Stimulated activated naive CD8-positive, alpha-beta T cell treated with anti-CD3 and anti-CD28 coated beads, Interleukin-15, Interleukin-2, amounts not matched to agents 100 U/mL and 50 U/mL, for 24 hours (primary cell): ENCODE measurements at places on chromosomes 5 and 9.

GRCh38 chr5:38715696-38716095, 130.1 kb upstream of the OSMR start:
- DNase-seq: no peak

DNA sequence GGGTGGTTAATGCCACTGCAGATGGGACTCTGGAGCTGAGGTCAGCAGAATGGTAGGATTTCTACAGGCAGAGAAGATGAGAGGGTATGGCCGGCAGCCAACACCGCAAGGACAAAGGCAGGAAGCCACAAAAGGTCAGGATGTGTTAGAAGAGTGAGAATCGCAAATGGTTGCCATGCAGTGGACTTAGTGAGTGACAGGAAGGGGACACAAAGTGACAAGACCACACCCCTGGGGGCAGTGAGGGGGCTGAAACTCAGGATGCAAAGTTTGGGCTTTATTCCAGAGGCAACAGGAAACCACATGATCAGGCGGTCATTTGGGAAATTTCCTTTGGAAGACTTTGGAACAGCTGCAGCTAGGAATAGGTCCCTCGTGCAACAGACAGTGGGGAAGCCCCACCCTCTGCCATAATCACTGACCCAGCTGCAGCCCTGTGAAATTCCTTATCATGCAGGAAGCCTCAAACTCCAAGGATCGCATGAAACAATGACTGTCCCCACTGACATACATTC, 14.2 kb upstream of the CCDC180 start:
- DNase-seq: no peak

- no peak for DNase-seq
These were observed 3.2 kb upstream of the TMEM171 start for GRCh38 chr5:73117088-73117740.

DNA sequence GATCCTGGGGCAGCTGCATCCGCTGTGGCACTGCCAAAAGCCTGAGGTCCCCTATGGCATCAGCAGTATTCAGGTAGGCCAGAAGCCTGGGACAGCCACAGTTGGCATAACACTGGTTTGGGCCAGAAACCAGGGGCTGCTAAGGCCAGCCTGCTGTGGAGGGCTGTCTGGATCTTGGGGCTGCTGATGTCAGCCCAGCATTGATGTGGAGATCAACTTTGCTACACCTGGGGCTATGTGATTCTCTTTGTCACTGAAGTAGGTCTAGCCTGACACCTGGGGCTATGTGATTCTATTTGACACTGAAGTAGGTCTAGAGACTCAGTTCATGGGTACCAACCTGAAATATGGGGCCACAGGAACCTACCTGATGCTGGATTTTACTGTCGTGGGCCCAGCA, 411.5 kb downstream of the RASEF start:
- DNase-seq: no peak

DNA sequence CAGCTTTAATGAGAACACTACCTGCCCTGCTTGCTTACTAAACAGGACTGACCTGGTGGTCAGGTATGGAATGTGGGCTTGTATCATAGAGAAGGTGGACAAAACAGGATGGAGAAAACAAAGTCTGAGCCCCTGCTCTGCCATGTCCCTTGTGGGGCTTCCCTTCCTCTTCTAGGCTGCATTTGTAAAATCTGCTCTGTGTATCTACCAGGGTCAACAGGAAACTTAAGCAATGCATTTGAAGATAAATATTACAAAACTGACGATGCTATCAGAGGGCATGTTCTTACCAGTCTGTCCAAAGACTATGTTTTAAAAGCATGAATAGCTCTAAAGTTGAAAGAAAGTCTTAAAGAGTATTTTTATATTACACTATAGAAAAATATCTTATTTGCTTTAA, 228.7 kb downstream of the DCP2 start:
- DNase-seq: no peak

DNA sequence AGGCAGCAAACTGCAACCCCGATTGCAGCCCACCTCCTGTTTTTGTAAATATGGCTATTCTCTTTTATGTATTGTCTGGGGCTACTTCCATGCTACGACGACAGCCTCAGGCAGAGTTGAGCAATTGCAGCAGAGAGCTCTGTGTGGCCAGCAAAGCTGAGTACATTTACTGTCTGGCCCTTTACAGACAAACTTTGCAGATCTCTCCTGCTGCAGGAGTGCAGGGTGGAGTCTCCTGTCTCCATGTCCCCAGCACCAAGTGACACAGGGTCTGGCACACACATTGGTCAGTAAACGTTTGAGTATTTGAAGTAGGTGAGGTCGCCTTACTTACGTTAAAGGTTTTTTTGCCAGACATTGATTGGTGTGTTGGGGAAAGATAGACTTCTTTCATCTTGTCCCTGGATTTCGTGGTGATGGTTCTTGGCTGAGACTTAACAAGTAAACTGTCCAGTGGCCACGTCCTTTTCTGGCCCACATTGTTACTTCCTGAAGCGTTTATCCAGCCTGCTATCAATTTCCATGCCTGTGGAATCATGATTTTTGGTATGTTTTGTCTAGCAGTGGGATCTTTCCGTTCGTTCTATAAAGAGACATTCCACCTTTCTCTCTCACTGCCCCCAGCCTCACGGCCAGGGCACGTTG, 27.2 kb downstream of the PRRC2B start:
- DNase-seq: no peak

DNA sequence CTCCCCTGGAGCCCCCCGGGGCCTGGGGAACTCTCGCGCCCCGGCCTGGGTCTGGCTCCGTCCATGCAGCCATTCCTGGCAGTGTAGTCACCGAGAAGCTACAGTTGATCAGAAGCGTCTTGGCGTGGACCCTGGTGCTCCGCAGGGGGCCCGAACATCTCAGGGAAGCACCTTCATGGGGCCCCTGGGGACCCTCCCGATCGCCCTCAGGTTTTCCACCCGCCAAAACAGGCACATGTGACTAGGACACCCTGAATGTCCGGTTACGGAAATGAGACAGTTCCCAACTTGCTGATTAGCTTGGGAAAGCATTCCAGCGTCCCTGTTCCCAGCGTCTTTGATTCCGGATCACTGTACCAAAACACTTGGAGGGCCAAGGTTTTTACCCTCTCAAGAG, 472 bp downstream of the FBXO4 start:
- peak; percentile 55 for DNase-seq

- DNase-seq: no peak
These were observed 78.7 kb upstream of the SH3PXD2B start for GRCh38 chr5:172533058-172533398.

DNA sequence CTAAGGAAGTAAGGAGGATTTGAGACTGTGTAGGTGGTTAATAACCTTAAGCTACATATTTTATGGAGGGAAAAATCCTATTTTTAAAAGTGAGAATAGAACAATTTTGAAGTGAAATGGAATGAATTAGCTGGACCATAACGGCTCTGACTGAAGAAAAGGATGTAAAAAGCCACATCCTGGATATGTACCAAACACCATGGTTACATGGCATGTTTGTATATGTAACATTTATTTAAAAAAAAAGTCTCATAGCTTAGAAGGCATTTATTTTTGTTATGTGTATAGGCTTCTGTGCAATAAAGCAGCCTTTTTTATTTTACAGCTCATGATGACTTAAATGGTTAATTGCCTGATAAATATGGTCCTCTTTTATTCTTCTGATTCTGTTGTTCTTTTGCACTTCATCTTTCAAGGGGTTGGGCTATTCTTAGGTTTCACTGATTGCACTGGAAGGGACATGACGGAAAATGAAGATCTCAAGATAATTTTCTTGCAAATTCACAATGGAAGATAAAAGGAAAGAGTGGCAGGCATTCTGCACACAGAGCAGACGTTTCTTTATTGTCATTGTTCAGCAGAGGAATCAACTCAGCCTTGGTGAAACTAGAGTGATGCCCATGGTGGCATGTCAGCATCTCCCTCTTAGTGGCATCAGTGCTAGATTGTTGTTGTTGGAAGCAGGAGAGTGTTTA, 63.1 kb downstream of the DOCK8 start:
- DNase-seq: no peak

DNA sequence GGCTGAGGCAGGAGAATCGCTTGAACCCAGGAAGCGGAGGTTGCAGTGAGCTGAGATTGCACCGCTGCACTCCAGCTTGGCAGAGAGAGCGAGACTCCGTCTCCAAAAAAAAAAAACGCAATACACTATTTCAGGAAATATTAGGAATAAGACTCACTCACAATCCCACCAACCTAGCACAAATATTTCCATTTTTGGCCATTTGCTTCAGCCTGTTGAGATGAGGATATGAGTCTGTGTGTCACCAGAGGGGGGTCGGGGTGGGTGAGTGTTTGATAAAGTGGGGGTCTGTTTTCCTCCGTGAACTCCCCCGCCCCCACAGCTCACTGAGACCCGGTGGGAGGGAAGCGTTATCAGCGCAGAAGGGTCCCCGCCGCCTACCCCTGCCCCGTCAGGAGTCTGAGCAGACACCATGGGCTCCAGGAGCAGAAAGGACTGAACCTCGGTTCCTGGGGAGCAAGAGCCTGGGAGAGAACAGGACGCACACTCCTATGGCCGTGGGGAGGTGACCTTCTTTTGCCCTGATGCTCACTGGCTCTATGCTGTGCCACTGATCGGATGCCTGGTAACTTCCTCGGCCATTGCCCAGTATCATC, 153.8 kb upstream of the PHYKPL start:
- DNase-seq: no peak
